Pancreas (tissue), 10 donors: ENCODE measurements at places on chromosomes 4 and X. TPM values are rescaled to one million over a fixed set of nuclear protein-coding genes. Genes with fewer than 3 reads are reported as not detected.

GRCh38 chr4:4667622-4668081, 125.8 kb upstream of the STX18 start:
- no peak for DNase-seq

GRCh38 chr4:69591364-69591763, 48.1 kb downstream of the UGT2A2 start:
- no peak for DNase-seq

Gene RGN
- 11.2 TPM for total RNA-seq

Gene FRAS1
- 16.6 TPM for total RNA-seq

Gene ARX
- total RNA-seq: 0.87 TPM
